ENCODE measurements at places on chromosomes 1 and 21.

- DNase-seq = no peak
These were observed 112.2 kb downstream of the LRRC7 start for GRCh38 chr1:69679965-69680364.

GRCh38 chr1:95352767-95353166, 118.8 kb downstream of the RWDD3 start:
- DNase-seq = no peak

DNA sequence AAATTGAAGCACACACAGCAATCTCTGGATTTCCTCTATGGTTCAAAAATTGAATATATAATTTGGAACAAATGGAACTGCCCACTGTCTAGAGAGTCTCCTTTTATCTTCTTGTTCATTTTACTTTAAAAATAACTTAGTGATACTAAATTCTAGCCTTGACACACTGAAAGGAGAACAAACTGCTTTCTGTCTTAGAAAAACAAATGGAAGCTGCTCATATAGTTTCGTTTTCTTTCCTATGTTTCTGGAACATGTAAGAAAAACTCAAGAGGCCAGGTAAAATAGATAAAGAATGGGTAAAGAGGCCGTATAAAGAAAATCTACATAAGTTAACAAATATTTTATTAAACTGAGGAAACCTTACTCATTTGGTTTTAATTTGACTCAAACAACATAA, 332.7 kb downstream of the NEGR1 start:
- DNase-seq = no peak

GRCh38 chr1:206687251-206687914, 2.7 kb downstream of the MAPKAPK2 start:
- no peak for DNase-seq

DNA sequence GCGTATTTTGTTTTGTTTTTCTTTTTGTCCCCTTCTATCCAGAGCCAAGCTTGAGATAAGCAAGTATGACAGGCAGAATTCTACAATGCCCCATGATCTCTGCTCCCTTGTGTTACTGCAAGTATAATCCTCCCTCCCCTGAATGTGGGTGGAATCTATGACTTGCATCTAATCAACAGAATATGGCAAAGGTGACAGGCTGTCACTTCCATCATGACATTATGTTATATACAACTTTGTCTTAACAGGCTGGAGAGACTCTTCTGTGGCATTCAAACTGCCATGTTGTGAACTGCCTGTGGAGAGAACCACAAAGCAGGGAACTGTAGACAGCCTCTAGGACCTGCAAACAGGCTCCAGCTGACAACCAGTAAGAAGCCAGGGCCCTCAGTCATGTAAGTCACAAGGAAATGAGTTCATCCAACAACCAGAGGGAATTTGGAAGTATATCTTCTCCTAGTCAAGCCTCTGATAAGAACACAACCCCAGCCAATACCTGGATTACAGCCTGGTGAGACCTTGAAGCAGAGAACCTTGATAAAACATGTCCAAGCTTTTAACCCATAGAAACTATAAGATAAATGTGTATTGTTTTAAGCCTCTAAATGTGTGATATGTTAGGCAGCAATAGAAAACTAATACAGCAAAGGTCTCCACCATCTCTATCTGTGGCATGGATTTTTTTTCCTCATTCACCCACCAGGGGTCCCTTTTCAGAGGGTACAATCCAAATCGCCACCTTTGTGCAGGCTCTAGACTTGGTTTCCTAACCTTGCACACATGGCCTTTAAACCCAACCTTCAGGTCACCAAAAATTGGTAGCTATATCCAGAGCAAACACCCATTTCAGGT, 5.7 kb upstream of the C1orf162 start:
- no peak for DNase-seq

DNA sequence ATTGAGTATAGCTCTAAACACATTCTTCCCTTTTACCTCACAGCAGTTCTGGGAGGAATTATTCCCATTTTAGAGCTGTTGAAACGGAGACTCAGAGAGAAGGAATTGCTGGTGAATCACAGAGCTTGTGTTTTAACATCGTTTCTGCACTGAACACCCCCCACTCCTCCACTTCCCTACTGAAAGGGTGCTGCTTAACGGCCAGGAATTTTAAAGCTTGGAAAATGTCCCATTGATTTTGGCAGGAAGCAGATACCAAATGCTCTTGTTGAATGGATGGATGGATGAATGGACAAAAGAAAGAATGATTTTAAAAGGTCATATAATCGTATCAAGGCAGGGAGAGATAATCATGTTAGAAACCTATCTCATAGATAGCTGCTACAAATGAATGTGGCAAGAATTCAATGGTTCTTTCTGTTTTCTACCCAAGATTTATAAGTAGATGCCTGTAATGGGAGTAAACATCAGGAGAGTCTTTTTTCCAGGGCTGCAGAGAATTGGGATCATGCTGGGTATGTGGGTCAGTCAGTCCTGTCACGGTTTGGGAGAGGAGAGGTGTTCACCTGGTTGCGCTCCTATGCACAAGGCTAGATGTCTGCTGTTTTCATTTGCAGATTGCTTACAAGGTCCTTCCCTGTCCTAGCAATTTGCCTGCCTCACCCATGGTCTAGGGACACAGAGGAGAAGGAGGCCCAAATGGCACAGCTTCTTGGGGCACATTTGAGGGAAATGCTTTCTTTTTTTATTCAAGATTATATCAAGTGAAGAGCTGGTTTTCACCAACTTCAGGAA, 19.0 kb downstream of the FAM163A start:
- DNase-seq = no peak

DNA sequence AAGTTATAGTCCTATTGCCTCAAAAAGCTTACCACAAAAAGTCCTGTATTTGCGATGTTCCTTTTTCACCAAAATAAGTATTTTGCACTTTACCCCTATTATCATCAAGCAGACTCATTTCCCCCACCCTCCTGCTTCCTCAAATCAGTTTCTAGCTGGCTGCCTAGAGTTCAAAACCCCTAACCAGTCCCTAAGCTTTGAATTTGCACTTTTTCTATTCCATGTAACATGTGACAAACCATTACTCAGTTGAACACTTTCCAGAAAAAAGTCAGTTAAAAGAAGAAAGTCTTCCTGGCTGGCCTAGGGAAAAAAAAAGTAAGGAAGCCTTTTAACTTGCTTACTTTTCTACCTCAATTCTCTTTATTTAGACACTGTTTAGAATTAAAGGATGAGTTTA, 8.2 kb downstream of the CEP170 start:
- DNase-seq = no peak

DNA sequence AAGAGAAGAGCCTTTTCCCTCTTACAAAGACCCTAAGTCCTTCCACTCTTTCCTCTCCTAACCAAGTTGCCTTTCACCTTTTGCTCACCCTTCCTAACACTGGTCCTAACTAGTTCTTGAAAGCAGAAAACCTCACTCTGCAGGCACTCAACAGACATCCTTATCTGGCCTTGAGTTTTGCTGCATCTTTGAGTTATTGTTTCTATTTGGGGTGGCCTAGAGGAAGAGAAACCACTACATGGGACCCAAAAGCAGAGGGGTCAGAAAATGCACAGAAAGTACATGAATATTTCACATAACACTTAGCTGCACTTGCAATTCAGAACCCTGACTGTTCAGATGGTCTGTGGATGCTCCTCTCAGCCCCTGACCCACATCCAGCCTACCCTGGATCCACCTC, 178.3 kb upstream of the SYT6 start:
- no peak for DNase-seq

DNA sequence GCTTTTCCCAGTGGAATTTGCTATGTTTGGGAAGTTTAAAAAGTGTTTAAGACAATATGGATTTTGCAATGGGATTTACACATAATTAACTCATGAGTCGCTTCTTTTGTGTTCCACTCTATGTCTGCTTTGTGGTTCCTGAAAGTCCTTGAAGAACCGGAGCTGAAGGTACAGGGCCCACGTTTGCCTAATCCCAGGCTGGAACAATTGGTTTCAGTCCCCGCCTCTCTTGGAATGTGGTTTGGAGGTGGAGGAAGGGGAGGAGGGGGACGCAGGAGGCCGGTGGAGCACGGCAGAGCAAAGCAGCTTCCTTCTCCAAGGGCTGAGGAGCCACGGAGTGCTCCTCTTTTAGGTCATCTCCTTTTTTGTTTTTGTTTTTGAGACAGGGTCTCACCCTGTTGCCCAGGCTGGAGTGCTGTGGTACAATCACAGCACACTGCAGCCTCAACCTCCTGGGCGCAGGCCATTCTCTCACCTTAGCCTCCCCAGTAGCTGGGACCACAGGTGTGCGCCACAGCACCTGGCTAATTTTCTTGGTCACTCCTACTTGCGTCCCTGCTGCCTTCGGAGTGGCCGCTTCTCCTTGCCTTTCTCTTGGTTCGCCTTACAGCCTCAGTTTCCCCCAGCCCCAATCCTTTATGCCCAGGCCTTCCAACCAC, 129.5 kb upstream of the ERRFI1 start:
- peak; percentile 70 for DNase-seq

DNA sequence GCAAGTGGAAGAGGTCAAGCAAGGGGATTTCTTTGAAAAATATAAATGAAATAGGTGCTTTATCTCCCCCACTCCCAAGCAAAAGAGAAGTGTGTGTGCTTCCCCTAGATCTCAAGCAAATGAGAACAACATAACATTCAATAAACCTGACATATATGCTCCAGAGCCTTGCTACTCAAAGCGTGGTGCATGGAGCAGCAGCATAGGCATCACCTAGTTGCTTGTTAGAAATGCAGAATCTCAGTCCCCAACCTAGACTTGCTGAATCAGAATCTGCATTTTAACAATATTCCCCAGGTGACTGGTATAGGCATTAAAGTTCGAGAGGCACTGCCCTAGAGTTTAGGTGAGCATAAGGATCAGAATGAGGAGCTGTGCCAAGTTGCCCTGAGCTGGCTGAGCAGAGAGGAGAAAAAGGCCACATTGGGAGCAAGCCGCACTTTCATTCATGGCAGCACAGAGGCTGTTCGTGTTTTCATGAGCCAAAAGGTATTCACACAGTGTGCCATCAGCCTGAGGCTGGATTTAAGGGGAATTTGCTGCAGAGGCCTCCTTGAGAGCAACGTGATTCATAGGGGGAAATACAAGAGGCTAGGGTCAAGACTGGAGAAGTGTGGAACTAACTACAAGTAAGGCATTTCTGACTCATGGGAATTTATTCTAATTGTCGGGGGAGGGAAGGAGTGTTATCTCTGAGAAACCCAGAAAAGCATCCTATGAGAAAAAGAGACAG, 14.3 kb upstream of the LPAR3 start:
- DNase-seq = no peak

DNA sequence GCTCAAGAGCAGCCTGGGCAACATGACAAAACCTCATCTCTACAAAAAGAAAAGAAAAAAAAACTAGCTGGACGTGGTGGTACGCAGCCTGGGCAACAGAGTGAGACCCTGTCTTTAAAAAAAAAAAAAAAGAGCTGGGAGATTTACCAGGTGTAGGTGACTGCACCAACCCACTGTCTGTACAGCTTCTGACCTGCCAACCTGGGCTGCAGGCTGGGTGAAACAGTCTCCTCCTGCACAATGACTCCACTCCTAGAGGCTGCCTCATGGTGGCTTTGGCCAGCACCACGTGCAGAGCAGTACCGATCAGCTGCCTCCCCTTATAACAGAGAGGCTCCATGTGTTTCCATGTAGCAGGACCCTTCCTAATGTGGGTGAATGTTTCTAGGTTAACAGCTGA, 3.7 kb downstream of the MRTO4 start:
- DNase-seq = no peak

DNA sequence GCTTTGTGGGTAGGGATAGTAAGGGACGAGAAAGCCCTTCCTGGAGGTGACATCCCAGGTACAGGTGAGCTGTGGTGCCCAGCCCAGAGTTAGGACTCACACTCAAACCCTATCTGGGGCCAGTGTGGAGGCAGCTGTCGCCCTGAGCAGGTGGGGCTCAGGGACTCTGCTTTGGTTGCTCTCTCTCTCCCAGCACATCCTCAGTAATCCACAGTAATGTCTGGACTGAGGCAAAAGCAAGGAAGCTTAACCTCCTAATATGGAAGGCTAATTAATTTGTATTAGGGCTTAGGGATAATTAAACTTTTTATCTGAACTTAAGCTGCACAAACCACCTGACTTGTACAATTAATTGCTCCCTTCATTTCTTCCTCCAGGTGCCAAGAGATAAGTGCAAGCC, 38.2 kb downstream of the DDX20 start:
- DNase-seq = no peak

GRCh38 chr1:15472587-15472986, 3.3 kb upstream of the CELA2B start:
- no peak for DNase-seq

DNA sequence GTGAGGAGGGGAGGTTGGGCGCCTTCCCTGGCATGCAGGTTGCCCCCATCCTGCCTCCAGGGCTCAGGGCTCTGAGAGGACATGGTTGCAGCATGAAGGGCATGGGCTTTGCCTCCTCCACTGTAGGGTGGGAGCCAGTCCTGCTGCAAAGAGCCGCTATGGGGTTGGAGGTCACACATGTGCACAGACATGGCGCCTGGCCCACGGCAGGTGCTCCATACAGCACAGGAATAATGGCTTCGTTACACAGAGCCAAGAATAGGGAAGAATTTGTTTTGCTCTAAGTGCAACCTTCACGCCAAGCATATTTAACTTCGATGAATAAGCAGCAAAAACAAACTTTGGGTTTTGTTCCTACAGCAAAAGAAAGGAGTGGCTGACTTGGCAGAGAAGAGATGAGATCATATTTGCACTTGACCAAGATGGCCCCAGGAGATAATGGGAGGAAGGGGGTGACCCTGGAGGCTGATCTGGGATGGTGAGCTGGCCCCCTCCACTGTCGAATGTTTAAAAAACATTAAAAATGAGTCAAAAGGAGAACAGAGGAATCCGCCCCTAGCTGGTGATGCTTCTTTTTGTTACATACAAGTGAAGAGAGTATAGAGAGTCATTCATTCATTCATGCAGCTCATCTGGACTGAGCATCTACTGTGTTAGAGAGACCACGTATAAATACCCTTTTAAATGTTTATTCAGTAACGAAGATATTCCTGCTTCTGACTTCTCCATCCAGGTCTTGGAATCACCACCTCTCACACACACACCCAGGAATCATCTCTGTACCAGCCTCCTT, 12.4 kb upstream of the C2CD2 start:
- no peak for DNase-seq

- DNase-seq = no peak
These were observed 7.0 kb downstream of the SH3BP5L start for GRCh38 chr1:248818505-248819374.

DNA sequence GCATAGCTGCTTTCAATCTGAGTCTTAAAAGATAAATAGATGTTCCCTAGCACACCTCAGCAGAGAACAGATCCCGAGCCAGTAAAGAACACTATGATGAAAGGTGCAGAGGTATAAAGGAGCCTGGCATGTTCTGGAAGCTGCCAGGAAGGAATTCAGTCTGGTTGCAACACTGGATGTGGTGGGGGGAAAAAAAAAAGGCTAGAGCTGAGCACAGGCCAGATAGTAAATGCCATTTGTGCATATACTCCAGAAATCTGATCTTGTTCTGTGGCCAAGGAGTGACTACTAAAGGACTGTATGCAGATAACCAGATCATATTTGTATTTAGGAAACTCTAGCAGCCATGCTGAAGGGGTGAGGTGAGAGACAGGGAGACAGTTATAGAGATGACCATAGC, 240.3 kb downstream of the VAV3 start:
- no peak for DNase-seq

- DNase-seq = no peak
These were observed at the start of gene RHBDL2 for GRCh38 chr1:38941527-38942019. RHBDL2 (minus strand) TSS chr1:38941830; CDS start chr1:38919212, 22,618 bp downstream.

- no peak for DNase-seq
These were observed 250.0 kb downstream of the FOXD2 start for GRCh38 chr1:47687631-47688460.

Data from NT2/D1 (cell line).